ENCODE measurements at places on chromosomes 1 and 21. TPM values are rescaled to one million over a fixed set of nuclear protein-coding genes. Genes with fewer than 3 reads are reported as not detected.

The OR2T29 gene
- total RNA-seq = not detected

The S100A4 gene
- 678 TPM for total RNA-seq

The HSD3B2 gene
- total RNA-seq = not detected

The SLC1A7 gene
- total RNA-seq = not detected

The C1orf167 gene
- total RNA-seq = not detected

The BCL2L15 gene
- total RNA-seq = 1.1 TPM

The EFHD2 gene
- 69.5 TPM for total RNA-seq

The FBLIM1 gene
- not detected for total RNA-seq

The CBR3 gene
- 24.4 TPM for total RNA-seq

The APOBEC4 gene
- total RNA-seq = not detected

The RNF2 gene
- 20.2 TPM for total RNA-seq

The TIE1 gene
- total RNA-seq = not detected

The NMNAT2 gene
- total RNA-seq = not detected

The RGS7 gene
- total RNA-seq = not detected

The RXRG gene
- total RNA-seq = not detected

The NLRP3 gene
- total RNA-seq = 2.5 TPM

The RSPH1 gene
- total RNA-seq = not detected

The IQCC gene
- total RNA-seq = 4.8 TPM

The SPAG17 gene
- total RNA-seq = not detected

The PTPN22 gene
- total RNA-seq = 62.8 TPM

The MTMR11 gene
- total RNA-seq = 2.8 TPM

The TNFRSF14 gene
- total RNA-seq = 192 TPM

The CLCA1 gene
- not detected for total RNA-seq

The HMGCS2 gene
- total RNA-seq = not detected

The BTG2 gene
- total RNA-seq = 73.6 TPM

The TTC22 gene
- total RNA-seq = 9.9 TPM

The CFAP141 gene
- not detected for total RNA-seq

The BTBD8 gene
- total RNA-seq = 2.7 TPM

The PLA2G2A gene
- not detected for total RNA-seq

The NAXE gene
- total RNA-seq = 54.2 TPM

The PDXK gene
- total RNA-seq = 74.0 TPM

The IVL gene
- not detected for total RNA-seq

The SLC2A5 gene
- total RNA-seq = not detected

The TAS1R2 gene
- not detected for total RNA-seq

The CFHR3 gene
- not detected for total RNA-seq

The AQP10 gene
- not detected for total RNA-seq

The TCP10L gene
- total RNA-seq = 0.72 TPM

The TDRD10 gene
- total RNA-seq = not detected

The LAMC1 gene
- total RNA-seq = not detected

The RGS4 gene
- total RNA-seq = not detected

The FLG2 gene
- not detected for total RNA-seq

The FALEC gene
- 0.64 TPM for total RNA-seq

The DNAJC28 gene
- total RNA-seq = 0.40 TPM

The UBL4B gene
- not detected for total RNA-seq

The CLEC20A gene
- total RNA-seq = not detected

The OLIG2 gene
- not detected for total RNA-seq

The LIPI gene
- total RNA-seq = not detected

The C1orf50 gene
- total RNA-seq = 7.0 TPM

The ZNHIT6 gene
- total RNA-seq = 16.9 TPM

The AIM2 gene
- total RNA-seq = 4.2 TPM

The XKR8 gene
- total RNA-seq = 7.6 TPM

The DNAJC8 gene
- 110 TPM for total RNA-seq

The FCAMR gene
- total RNA-seq = not detected

The EXO1 gene
- 44.4 TPM for total RNA-seq

The HPCA gene
- total RNA-seq = not detected
